ELR (cell line): ENCODE measurements at places on chromosomes 16 and 17.

GRCh38 chr17:14103836-14104235, 34.5 kb downstream of the COX10 start:
- no peak for DNase-seq

DNA sequence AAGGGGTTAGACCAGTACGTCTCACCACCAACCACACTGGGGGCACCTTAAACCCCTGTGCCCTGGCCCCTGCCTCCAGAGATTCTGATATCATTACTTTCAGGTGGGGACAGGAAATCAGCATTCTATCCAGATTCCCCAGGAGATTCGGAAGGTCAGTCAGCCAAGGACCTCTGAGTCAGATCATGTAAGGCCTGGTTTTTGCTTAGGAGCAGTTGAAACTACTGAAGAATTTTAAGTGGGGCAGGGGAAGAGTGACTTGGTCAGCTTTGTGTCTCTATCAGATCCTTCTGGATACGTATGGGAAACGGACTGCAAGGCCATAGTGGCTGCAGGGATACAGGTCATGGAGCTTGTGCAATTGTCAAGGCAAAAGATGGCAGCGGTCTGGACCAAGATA, 9.0 kb downstream of the EMP2 start:
- DNase-seq: no peak

- DNase-seq: peak; percentile 48
Measured at GRCh38 chr16:88672776-88673175, 9.9 kb upstream of the MVD start.

DNA sequence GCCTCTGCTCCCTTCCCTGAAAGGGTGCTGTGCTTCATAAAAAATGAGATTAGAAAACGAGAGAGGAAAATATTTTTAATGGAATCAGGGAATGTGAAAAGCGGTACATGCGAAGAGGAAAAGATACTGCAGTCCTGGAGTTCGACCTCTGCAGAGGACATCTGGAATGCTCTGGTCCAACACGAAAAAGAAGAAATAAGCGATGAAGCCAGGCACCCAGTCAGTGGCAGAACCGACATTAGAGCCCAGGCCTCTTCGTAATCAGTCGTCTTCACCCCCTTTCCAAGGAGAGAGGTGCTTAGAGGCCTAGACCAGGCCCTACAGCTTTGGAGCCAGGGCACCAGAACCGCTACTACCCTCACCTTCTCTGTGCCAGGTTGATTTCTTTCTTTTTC, 459 bp upstream of the MARCHF10 start:
- DNase-seq: no peak

DNA sequence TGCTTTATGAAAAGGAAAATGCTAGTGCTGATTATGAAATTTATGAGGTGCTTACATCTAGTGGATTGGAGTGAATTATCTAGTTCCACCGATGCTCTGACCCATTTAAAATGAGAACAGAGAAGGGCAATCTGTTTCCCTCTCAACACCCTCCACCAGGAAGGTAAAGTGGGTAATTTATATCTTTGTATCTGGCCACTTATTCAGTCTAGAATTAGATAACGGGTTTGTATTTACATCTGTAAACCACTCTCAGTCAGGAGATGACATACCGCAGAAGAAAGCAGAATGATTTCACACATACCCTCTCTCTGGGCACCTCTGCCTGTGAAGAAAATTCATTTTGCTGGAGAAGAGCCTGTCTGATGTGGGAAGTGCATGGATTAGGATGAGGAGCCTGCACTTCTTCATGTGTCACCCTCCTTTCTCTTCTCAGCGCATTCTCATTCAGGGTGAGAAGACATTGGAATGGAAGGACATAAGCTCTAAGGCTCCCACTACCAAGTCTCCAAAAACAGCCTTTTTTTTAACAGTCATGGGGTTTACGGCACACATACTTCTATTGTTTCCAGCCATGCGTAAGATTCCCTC, 646.7 kb upstream of the SALL1 start:
- DNase-seq: no peak

DNA sequence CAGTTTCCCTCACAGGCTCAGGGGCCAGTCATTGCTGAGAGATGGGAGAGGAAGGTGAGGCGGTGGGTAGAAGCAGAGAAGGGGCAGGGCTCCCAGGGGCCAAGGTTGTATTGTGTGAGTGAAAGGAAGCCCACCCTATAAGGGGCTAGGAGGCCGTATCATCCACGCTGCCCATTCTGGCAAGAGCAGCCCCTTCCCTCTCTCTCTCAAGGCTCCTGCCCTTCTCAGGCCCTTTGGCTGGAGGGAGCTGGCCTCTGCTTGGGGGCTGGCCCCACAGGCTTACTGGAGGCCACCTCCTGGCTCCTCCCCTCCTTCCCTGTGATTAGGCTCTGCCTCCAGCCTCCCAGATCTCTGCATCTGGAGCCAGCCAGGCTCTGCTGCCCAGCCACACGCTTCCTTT, 7.6 kb downstream of the TBKBP1 start:
- DNase-seq: no peak

DNA sequence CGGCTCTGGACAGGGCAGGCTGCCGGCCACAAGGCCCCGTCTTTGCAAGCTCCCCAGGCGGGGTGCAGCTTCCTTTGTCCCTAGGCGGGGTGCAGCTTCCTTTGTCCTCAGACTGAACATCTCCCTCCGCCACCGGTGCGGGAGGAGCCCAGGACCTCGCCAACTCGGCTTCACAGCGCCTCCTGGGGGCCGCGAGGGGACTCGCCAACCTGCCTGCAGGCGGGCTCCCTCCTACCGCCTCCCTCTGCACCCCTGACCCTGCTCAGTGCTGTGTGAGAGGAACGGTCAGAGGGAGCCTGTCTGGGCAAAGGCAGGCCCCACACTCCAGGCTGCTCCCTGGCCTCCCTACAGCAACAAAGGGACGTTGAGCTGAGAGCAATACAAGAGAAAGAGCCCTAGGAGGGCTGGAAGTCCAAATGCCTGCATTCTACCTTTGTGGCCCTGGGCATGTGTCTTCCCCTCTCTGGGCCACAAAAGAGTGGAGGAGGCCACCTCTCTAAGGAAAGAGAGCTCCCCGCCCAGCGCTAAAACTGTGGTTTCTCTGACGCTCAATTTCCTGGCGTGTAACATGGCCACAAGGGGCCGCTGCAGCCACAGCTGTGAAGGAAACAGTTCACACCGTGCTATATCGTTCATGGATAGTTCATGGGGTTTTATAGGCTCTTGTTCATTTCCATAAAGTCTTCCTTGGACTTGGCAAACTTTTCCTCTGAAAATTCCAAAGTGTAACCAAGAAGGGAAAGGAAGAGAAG, 20.9 kb upstream of the KRT19 start:
- peak; percentile 91 for DNase-seq

DNA sequence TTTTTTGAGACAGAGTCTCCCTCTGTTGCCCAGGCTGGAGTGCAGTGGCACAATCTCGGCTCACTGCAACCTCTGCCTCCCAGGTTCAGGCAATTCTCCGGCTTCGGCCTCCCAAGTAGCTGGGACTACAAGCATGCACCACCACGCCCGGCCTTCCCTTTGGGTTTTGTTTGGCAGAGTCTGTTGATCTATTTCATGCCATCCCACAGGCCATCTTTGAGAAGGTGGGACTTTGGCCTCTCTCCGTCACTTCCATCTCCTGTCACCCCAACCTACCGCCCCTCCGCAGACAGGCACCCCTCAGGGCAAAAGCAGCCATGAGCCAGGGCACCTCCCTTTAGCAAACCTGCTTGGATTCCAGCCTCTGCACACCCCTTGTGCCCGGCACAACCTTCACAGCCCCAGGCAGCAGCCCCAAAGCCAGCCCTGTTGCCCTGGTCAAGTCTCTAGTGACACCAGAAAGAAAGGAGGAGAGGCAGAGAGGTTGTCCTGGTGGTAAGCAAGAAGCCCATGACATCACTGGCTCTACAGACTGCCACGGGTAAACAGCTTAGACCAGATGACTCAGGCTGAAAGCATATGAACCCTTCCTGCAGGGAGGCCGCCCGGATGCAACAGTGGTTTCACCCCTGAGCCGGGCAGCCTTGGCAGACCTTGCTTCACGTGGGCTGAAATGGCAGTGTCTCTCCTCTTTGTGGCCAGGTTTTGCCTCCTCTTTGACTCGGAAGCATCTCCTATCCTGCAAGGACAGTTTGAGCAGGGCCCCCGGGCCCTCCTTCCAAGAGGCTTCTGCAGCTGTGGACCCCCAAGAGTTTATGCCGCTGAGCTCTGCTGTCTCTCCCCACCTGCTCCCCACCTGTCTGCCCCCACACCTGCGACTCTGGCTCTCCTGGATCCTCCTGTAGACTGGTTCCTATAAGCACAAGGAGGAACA, 8.1 kb upstream of the TIMP2 start:
- peak; percentile 100 for DNase-seq

DNA sequence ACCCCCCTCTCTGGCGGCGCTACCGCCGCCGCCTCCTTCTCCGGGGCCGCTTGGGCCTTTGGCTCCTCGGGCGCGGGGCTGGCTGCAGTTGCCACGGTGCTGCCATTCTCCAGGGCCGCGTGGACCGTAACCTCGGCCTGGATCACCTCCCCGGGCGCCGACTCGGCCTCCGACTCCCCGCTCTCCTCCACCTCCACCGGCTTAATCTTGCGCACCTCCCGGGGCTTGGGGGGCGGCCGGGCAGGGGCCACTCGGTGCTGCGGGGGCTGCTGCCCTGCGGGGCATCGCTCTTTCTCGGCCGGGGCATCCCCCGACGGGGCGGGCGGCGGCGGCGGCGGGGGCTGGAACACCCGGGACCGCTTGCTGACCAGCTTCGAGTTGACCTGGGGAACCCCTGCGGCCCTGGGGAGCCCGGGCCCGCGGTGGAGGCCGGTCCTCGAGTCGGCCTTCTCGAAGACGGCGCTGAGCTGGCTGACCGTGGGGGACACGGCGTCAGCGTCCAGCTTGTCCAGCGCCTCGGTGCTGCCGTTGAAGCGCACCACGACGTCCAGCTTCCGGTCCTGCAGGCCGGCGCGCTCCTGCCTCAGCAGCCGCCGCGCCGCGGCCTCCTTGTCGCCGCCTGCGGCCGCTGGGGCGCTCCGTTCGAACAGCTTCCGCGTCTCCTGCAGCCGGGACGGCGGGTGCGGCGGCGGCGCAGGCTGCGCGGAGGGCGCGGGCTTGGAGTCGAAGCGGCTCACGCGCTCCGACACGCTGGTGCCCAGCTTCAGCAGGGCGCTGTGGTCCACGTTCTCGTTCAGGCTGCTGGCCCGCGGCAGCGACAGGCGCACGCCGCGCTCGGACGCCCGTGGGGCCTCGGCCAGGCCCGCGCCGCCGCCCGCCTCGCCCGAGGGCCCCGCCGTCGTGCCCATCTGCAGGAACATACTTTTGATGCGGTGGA, 792 bp downstream of the PPP1R9B start:
- DNase-seq: peak; percentile 85

- peak; percentile 77 for DNase-seq
Measured at GRCh38 chr16:53465606-53466280, 31.5 kb downstream of the RBL2 start.

GRCh38 chr17:31466096-31466760, 74.8 kb downstream of the RAB11FIP4 start:
- DNase-seq: no peak

GRCh38 chr16:48330189-48330840, 54.9 kb downstream of the SIAH1 start:
- no peak for DNase-seq

- DNase-seq: no peak
Measured at GRCh38 chr17:50948711-50949110, 82.6 kb upstream of the TOB1 start.

- no peak for DNase-seq
Measured at GRCh38 chr17:3762922-3763776, 37.8 kb downstream of the ITGAE start.

DNA sequence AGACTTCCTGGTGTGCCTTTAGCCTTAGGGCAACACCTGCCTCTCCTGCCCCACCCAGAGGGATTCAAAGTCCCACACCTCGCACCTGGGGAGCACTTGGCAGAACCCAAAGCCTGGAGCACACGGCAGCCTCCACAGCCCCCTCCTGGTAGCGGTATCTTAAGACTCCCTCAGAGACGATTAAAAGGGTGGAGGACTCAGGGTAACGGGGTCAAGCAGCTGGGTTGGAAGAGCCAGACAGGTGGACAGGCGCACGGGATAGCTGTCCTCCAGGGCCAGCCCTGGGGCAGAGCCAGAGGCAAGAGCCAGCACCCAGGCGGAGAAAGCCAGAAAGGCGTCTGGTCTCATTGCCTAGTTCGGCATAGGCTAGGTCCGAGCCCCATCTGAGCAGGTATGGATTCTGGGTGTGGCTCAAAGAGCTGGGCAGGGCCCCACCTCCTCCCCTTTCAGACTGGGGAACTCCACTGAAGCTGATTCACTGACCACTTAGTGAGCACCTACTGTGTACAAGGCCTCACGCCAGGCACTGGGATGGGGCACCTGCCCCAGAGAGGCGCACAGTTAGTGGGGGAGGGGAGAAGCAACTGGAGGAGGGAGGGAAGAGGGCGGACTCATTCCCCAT, 55.0 kb upstream of the MEAK7 start:
- no peak for DNase-seq

DNA sequence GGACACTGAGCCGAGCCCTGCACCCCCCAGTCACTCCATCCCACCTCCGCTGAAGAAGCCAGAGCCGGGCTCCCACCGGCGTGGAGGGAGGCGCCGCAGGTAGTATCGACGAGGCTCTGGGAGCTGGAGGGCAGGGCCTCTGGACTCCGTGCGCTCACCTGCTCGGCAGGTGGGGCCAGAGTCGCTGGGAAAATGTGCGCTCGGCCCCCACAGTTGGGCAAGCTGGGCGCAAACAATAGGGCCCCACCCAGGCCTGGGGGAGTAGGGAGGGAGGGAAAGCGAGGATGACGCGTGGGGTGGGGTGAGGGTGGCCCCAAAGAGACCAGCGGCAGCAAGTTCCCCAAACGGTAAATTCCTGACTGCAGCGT, 668 bp downstream of the JUP start:
- no peak for DNase-seq

DNA sequence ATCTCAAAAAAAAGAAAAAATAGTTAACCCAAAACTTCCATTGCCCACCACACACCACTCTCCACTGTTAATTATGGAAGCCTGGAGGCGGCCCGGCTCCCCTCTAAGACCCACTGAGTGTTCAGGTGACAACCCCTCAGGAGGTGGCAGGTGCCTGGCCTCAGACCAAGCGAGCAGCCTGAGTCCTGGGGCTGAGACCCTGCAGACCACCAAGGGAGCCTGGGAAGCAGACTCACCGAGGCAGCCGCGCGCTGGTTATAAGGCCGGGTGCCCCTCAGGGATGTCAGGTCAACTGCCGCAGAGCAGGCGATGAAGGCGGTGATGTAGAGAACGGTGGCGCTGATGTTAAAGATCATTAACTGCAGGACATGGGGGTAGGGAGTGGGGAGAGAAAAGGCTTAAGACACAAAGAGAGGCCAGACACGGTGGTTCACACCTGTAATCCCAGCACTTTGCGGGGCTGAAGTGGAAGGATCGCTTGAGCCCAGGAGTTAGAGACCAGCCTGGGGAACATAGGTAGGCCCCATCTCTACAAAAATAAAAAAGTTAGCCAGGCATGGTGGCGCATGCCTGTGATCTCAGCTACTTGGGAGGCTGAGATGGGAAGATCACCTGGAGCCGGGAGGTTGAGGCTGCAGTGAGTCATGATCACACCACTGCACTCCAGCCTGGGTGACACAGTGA, 13.3 kb downstream of the ARL2BP start:
- DNase-seq: no peak

- no peak for DNase-seq
Measured at GRCh38 chr16:17084130-17084529, 386.6 kb downstream of the XYLT1 start.
